ENCODE measurements at places on chromosomes 2 and 18.

DNA sequence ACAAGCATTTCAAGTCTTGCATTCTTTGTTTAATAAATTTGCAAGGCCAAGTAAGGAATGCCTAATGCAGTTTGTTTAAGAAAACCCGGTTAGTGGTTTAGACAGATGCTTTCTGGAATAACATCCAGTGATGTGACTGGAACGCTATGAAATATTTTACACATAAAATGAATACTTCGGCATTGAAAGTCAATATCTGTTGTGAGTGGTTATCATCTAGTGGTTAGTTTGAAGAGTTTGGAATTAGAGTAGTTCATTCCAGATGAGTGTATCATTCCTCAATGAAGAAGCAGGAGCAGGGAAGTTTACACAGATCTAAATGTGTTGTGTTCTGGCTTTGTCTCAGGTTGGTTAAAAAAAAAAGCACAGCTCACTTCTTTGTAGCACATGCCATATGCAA is 608.0 kb upstream of the PIK3C3 start:
- no peak for DNase-seq

DNA sequence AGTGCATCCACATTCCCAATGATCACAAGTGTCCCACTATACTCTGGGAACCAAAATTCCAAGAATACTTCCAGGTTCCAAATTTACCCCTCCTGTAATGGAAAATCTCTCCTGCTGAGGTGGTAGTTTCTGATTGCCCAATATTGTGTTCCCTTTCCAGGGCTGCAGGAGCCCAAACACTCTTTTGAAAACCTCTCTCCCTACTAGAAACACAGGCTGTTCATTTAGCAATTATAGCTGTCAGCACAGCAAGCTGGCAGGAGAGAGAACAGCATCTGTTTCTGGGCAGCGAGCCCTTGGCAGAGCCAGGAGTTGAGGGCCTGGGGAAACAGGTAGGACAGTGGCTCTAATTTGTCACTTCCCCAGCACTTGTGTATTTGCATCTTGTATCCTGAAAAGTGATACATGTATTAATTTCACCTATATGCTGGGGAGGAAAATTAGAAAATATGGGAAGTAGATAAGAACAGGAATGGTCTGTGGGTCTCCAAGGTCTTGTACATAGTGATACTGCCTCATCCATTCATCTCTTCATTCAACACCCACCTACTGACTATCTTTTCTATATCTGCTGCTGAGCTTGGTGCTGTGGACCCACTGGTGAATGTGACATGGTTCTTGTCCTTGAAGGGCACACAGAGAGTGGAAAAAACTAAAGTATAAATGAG is 16.9 kb upstream of the PAIP2B start:
- DNase-seq = peak; percentile 85

GRCh38 chr2:72142570-72143440 is 4.9 kb downstream of the CYP26B1 start:
- no peak for DNase-seq

DNA sequence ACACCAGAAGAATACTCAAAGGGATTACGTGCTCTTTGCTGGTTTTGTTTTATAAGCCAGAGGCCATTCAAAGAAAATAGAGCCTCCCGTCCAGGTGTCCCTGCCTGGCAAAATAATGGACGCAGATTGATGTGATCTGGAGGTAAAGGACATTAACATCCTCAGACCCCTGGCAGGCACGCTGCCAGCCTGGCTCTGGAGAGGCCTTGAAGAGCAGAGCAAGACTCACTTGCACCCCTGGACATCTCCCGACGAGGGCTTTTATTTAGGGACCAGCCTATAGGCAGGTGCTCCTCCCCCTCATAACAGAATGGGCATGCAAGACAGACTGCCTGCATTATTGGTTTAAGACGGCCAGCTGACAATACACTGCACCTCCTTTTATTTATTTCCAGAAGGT is 291.3 kb downstream of the BCL11A start:
- no peak for DNase-seq

DNA sequence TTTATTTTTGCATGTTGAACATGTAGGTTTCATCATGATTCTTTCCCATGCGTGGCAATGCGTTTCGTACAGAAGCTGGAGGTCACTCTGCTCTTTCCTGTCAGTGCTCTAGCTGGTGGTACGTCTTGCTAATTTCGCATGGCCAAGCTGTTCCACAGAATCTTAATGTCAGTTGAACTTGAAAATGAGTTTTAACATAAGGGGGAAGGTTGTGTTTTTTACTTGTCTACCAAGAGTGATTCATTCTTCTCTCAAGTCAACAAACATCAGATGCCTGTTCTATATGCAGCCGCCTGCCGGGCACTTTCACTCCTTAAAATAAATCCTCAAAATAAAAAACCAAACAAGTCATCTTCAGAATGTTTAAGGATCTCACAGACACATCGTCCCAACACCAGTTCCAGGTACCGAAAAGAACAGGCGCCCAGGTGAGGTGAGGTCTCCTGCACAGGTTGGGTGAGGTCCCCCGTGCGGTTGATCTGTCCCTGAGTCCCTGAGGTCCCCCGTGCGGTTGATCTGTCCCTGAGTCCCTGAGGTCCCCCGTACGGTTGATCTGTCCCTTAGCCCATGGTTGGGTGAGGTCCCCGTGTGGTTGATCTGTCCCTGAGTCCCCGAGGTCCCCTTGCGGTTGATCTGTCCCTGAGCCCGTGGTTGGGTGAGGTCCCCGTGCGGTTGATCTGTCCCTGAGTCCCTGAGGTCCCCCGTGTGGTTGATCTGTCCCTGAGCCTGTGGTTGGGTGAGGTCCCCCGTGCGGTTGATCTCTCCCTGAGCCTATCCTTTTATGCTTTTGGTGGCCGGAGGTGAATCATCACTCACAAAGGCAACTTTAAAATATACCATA is 57.0 kb upstream of the KCNG2 start:
- DNase-seq = no peak

DNA sequence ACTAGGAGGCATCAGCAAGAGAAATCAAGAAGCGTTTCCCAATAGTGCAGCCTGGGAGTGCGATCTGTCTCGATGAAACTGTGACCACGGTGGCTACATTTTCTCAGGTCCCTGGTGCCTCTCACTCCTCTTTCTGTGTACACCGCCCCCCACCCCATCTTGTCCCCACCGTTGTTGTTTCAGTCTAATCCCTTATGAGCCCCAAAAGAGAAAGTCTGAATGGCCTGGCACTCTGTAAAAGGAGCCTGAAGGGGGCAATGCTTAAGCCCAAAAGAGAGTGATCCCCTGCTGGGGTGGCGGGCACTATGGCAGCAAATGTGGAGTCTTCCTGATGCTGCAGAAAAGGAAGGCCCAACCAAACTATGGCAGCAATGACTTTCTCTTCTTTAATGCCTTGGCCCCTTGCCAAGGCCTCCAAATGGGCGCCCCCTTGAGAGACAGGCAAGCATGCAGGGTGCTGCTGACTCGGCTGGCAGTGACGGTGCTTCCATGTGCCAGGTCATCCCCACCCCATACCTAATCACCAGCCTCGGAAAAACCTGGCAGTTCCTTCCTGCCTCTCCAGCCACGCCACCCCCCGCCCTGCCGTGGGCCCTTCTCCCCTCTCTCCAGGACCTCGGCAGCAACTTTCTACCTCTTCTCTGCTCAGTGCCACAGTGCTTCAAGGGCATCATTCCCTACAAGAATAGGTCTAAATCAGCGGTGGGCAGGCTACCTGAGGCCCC is 123.0 kb downstream of the CYP26B1 start:
- DNase-seq = no peak

- no peak for DNase-seq
These were observed 11.0 kb upstream of the ALPK2 start for GRCh38 chr18:58639751-58640427.

- no peak for DNase-seq
These were observed 137.1 kb downstream of the LTBP1 start for GRCh38 chr2:33083699-33084387.

DNA sequence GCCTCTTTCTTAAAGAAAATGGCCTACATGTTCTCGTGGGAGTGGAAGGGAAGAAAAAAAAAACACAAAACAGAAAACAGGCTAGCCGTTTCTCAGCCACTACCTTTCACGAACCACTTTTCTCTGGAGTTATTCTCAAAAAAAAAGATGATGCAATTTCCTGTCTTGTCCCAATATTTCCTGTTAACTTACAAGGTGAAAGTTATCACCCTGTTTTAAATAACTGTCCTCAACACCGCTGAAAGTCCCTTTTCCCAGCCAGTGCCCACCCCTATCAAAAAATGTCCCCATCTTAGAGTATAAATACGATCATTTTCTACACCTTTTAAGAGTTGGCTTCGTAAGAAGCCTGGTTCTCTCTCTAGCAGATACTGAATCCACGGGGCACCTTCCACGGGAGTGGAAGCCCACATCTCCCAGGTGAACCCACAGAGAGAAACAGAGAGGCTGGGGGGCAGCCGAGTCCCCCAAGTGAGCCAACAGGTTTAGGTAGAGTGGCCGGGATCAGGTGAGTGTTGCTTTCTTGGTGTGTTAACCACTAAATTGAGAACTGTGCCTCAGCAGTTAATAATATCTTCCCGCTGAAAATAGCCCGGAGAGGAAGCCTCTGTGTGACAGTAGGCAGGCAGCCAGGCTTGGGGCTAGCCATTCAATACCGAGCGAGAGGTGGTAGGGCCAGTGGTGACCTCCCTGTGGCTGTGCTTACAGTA is 15.9 kb downstream of the SMAD7 start:
- DNase-seq = peak; percentile 72

- DNase-seq = no peak
These were observed 19.0 kb downstream of the DYM start for GRCh38 chr18:49441338-49441938.

DNA sequence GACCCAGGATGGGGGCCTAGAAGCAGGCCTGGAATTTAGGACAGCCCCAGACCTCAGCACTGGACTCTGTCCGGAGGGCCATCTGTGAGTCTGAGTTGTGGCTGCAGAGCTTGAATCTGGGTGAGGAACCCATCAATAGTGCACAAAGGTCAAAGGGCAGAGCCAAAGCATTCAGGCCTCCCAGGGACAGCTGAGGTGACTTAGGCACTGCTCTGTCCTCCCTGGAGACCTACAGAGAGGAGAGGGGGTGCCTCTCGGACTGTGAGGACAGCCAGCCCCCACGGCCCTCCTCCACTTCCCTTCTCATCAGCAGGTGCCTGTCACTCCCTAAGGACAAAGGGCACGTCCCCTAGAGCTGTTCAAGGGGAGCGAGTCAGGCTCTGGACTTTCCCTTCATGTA is 25.1 kb upstream of the PRLH start:
- DNase-seq = no peak

DNA sequence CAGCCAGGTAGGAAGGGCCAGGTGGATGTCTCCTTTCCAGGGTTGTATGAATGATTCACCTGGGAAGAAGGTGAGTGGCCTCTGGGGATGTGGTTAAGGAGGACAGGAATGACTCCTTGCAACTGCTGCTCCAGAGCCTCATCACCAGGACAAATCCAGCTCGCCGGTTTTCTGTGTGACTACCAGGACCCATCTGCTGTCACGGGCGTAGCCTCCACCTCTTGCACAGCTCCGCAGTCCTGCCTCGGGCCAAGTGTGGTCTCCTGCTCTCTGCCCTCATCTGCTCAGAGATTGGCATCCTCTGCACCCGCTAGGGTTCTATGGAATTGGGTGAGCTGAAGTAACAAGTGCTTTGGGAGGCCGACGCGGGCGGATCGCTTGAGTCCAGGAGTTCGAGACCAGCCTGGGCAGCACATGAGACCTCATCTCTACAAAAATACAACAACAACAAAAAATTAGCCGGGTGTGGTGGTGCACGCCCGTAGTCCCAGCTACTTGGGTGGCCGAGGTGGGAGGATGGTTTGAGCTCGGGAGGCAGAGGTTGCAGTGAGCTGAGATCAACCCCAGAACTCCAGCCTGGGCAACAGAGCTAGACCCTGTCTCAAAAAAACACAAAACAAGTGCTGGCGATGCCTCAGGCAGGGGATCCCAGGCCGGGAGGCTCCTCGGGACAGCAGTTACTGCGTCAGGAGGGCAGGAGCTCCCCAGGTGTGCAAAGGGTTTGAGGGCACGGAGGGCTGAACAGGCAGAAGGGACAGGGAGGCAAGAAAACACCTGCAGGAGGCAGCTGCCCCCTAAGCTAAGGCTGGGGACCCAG is 831 bp upstream of the D2HGDH start:
- DNase-seq = no peak

- no peak for DNase-seq
These were observed 1.2 kb upstream of the MRO start for GRCh38 chr18:50820901-50821520.

- DNase-seq = no peak
These were observed 24.8 kb downstream of the LDLRAD4 start for GRCh38 chr18:13243363-13243762.

- DNase-seq = no peak
These were observed 4.8 kb downstream of the CWC22 start for GRCh38 chr2:180002198-180002770.

GRCh38 chr18:76497021-76497420 is 2.0 kb upstream of the ZNF516 start:
- no peak for DNase-seq

GRCh38 chr18:25310045-25310444 is 41.9 kb downstream of the ZNF521 start:
- no peak for DNase-seq

DNA sequence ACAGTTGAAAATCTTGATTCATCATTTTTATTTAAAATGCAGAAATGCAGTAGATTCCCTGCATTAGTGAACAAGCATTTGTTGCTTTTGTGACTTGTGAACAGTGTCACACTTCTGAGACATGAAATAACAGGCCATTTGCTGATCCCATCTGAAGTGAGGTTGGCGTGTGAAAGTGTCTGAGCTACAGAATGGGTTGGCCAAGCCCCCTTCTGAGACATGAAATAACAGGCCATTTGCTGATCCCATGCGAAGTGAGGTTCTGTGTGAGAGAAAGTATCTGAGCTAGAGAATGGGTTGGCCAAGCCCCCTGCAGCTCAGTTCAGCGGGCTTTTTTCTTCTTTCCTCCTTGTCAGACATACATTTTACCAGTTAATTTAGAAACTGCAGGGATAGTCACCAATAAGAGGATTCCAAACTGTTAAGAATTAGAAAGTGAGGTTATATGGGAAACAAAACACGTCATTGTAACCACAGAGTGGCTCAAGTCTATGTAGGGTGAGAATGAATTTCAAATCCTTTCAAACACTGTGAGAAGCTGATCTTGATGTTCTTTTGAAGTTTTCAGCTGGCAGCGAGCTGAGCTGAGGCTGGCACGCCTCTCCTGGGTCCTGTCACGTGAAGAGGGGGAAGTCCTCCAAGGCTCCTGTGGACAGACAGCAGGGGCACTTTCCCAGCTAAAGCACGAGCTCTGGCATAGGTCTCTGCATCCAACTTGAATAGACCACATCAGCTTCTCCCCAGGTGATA is 339.2 kb upstream of the SALL3 start:
- no peak for DNase-seq

- DNase-seq = no peak
These were observed 9.1 kb downstream of the ASAP2 start for GRCh38 chr2:9215680-9216079.

Data from cerebellar cortex (tissue), 1 donor.